ENCODE measurements at places on chromosomes 12 and 14.

DNA sequence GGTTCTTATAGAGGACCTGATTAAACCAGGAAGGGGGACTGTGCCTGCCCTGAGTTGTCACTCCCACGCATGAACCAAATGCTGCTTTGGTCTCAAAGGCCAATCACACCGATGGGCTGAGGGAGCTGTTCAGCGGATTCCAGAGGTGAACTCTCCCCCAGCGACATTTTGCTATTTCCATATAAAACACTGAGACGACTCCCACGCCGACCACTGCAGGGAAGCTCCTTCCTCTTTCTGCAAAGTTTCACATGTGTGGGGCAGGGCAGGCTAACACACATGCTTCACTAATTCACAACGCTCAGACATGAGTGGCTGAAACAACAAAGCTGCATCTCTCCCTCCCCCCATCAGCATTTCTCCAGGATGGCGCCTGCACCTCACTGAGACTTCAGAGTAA is 37.8 kb upstream of the TMEM132D start:
- no peak for DNase-seq

GRCh38 chr14:50823762-50824636 is 7.0 kb downstream of the NIN start:
- no peak for DNase-seq

DNA sequence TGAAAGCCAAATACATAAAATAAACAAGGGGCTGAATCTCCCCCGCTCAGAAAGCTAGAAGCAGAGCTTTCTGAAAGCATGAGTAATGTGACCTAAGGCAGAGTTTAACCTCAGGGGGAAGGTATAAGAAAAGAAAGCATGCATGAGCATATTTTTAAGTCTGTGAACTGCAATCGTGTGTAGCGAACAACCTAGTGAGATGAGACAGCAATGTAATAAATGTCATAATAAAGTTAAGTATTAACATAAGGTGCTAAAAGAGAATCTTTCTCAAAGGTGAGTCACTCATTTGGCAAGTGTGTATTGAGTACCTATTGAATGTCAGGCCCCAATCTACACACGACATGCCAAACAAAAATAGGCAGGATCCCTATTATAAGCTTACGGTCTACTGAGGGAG is 14.2 kb upstream of the WDR20 start:
- DNase-seq = no peak

DNA sequence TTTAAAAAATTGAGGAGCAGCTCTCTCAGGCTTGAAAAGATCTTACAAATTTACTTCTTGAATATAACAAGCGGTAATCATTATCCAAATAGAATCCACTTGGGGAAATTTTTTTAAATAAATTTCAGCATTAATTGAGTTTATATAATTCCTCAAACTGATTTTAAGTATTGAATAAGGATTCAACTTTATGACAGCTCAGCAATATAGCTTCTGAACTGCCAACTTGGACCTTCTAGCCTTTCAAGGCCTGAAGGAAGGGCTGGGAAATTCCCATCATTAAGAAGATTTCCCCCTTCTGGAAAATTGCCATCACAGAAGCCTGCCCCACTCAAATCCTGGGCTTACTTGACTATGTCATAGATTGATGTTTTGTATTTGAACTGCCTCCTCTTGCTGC is 57.5 kb upstream of the GARIN2 start:
- DNase-seq = no peak
